ENCODE measurements at places on chromosomes 11 and 22.

GRCh38 chr11:69295995-69296889 is 2.3 kb downstream of the MYEOV start:
- DNase-seq: no peak

DNA sequence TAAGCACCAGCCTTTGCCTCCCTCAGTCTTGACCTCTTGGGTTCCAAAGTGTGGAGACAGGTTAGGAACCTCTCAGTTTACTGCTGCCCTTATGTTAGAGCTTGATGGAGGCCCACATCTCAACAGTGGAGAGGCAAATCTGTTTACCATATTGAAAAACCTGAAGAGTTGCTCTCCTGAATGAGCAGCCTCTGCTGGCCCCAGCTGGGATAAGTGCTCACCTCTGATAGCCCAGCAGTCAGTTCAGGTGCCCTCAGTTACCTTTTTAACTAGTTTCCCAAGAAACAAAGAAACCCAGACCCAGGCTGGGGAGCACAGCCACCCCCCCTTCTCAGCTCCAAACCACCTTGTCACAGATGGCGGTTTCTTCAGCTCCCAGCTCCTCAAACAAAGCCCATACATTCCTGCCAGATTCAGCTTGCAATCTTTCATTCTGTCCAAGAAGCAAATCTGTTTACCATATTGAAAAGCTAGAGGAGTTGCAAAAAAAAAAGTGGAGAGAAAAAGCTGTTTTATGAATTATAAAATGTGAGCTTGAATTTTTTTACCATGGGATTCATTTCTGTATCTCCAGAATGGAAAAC is 57.2 kb downstream of the PPFIBP2 start:
- DNase-seq: no peak

- DNase-seq: no peak
Measured at GRCh38 chr11:68722143-68722542, 29.2 kb downstream of the TESMIN start.

GRCh38 chr11:126115816-126116331 is 53.2 kb upstream of the CDON start:
- DNase-seq: peak; percentile 99

- peak; percentile 16 for DNase-seq
Measured at GRCh38 chr11:120182790-120183491, 27.9 kb upstream of the OAF start.

DNA sequence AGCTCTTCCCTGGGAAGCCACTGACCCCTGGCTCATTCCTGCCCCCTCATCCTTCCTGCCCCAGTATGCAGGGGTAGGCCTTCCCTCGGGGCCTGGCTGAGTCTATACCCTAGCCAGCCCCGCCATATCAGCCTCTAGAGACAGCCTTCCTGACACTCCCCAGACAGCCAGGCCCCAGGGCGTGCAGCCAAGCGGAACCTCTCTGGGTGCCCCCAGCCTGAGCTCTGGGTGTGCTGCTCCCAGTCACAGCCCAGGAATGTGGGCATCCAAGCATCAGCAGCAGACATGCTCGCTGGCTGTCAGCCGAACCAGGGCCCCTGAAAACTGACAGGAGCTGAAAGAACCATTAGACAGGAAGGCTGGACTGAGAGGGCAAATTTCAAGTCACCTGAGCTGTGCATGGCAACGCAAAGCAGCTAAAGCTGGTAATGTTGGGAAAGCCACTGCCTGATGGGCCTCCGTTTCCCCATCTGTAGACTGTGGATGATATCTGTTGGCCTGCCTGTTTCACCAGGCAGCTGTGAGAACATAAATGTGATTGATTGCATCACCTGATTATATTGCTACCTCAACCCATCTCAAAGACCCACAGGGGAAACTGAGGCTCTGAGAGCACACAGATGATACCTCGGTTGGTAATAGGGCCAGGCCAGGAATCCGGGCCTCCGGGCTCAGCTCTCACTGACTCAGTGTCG is 93.2 kb downstream of the LRRC32 start:
- DNase-seq: no peak

GRCh38 chr11:82733444-82734119 is at the start of gene FAM181B:
Gene FAM181B (minus strand): TSS chr11:82733864. CDS start chr11:82733729, 135 bp downstream.
- DNase-seq: peak; percentile 7

GRCh38 chr11:84819537-84819936 is 807.6 kb downstream of the DLG2 start:
- DNase-seq: no peak

DNA sequence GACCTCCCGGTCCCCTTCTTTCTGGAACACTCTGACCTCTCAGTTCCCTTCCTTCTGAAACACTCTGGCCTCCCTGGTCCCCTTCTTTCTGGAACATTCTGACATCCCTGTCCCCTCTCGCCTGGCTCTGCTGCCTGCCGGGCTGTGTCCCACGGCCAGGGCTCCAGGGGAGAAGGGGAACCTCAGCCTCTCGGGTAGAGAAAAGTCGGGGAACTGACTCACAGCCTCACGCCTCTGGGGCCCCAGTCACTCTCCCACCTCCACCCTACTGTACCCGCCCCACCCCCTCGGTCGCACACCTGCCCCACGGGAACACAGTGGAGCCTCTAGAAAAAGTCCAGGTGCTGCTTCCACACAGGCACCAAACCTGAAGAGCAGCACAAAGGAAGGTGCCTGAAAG is 93.3 kb downstream of the BRD1 start:
- no peak for DNase-seq

DNA sequence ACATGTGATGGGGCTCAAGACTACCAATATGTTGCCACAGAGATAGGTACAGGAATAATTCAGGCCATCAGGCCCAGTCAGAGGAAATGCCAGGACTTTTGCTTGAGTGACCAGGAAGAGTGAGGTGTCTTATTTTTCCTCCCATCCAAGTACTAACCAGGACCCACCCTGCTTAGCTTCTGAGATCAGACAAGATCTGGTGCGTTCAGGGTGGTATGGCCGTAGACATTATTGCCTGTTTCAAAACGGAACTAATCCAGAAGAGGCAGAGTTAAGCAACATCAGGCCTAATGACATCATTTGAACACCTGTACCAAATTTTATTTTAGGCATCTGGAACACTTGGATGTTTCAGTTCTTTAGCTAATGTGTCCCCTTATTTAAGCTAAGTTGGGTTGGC is 205.5 kb upstream of the POU2AF2 start:
- DNase-seq: no peak
